Prostate gland (tissue), 2 donors: ENCODE measurements at places on chromosomes 3 and 15.

DNA sequence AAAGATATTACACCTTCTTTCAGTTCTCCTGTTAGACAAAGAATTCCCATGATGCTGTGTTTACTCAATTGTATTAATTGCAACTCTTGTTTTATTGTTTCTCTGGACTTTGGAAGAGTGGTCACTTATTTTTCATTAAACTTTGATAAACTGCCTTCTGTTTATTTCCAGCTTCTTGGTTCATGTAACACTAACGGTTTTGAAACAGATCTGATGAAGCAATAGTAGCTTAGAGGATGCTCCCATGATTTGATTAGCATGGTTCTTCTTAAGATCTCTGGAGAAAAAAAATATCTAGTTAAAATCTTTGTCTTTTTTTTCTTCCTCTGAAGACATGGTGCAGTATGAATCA, 90.1 kb downstream of the FNDC3B start:
- DNase-seq: no peak

GRCh38 chr3:171490901-171491300, 30.7 kb upstream of the TNIK start:
- DNase-seq: no peak

- DNase-seq: no peak
Observed at GRCh38 chr3:197748597-197749314, 927 bp upstream of the FYTTD1 start.

- DNase-seq: no peak
Observed at GRCh38 chr3:189593581-189593980, 37.6 kb upstream of the TP63 start.

DNA sequence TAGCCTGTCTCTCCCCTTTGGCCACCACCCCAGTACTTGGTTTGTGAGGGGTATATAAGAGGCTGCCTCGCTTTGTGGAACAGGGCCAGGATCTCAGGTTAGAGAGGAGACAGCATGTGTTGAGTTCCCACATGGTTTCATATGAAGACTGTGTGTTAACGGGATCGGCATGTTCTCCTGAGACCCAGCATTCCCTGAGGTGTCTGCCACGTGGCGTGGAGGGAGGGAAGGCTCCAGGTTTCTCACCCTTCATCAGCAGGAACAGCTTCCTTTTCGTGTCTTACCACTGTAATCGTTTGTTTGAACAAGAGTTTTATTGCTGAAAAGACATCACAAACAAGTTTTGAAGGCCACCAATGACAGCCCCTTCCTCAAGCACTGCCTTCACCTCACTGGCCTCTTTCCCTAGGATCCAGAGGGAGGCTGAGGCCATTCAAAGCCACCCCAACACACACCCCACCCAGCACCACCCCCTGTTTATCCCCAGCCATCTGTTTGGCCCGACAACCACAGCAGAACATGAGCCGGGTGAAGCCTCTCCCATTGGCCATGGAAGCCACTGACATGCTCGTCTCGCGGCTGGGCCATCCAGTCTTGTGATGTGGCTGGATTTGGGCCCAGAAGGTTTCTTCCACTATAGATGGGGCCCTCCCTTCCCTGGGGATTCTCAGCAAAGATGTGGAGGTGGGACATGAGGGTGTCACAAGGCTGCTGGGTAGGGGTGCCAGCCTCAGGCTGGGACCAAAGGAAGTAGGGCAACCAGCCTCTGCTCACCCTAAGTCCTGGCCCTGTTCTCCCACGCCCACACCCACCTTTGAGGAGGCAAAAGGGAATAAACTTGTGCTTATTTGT, 10.0 kb downstream of the BHLHE40 start:
- DNase-seq: peak; percentile 88

DNA sequence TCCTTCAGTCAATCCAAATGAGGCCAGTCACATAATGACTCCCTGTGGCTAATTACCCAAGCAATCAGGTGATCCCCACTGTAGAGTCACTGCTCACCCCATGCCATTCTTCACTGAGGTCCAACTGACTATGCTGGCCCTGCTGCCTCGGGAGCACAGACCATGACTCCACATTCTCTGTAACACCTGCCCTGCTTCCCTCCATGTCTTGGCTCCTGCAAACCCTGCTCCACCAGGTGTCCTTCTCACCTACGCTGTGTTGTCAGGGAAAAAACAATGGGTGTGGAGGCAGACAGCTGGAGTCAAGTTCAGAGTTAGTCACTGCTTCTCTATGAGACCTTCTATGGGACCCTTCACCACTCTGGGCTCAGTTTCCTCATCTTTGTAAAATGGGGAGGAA, 6.1 kb upstream of the SFMBT1 start:
- DNase-seq: no peak

GRCh38 chr3:143358155-143358792, 238.7 kb downstream of the CHST2 start:
- peak; percentile 11 for DNase-seq

- DNase-seq: no peak
Observed at GRCh38 chr3:24722087-24722486, 227.4 kb upstream of the THRB start.

GRCh38 chr3:143653935-143654334, 194.3 kb downstream of the SLC9A9 start:
- DNase-seq: no peak

DNA sequence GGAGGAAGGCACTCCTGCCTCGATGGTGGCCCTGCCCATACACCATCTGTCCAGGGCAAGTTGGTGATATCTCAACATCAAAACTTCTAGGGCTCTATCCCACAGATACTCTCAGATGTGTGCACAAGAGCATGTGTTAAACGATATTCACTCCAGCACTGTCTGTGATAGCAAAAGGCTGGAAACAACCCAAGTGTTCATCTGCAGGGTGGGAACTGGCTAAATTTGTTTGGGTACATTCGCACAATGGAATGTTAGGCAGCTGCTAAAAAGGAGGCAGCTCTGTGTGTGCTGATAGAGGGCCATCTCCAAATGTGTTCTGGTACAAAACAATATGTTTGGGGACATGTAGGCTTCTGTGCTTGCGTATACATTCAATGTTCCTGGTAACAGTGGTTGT, 19.8 kb downstream of the IGDCC4 start:
- DNase-seq: no peak

DNA sequence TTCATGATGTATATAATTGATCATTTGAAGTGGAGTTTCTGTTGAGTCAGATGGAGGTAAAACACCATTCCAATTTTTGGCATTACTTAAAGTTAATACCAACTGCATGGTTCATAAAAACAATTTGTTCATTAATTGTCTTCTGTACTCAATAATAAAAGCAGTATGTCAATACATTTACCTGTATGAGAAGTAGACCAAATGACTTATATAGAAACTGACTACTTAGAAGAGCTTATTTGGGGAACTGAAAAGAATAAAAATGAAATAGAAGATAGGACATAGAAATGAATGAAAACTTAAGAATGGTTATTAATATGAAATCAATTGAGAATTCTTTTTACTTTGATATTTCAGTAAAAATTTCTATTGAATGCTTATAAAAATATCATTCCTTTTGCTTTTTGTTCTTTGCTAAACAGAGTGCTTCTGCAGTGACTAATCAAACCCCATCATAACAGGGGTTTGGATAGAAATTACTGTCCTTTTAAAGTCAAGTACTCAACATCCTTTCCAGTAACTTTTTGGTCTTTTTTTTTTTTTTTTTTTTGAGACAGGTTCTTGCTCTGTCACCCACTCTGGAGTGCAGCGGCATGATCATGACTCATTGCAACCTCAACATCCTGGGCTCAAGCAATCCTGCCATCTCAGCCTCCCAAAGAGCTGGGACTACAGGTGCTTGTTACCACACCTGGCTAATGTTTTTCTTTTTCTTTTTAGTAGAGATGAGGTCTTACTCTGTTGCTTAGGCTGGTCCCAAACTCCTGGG, 6.5 kb upstream of the CRYBG3 start:
- DNase-seq: no peak
